Germinal center (tissue), 1 donor: ENCODE measurements at places on chromosomes 2 and 18.

DNA sequence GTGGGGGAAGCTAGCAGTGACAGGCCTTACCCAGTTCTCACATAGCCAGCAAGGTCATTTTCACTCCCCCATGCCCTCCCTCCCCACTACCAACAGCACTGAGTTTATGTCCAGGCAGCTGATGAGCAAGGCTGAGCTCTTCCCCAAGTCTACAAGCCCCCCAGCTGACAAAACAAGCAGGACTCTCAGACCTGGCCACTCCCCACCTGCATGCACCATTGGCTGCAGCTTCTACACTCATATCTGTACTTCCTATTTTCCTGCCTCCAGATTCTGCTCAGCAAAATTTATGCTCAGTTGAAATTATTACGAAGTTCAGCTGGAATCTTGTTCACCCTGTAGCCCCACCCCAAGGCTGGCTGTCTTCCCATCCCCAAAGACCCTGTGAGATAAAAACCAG lies 339.3 kb downstream of the ARL6IP6 start:
- no peak for DNase-seq

GRCh38 chr2:25712455-25712854 lies 39.1 kb upstream of the DTNB start:
- no peak for DNase-seq

DNA sequence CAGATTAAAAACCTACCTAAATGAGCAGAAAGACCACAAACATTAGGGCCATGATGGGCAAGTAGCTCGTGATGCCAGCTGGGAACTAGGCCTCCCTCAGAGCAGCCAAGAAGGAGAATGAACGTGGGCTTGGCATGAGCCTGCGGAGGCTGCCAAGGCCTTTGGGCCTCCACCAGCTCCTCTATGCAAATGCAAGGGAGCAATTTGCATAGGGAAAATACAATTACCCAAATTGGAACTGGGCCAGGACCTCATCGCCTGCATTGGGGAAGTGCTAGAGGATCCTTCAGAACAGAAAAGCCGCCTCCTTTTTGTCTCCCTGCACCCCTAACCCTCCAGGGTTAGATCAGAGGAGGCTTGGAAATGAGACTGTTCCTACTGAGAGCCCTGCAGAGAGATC lies 326.4 kb downstream of the SMAD2 start:
- no peak for DNase-seq

- DNase-seq = no peak
These were observed 201.9 kb upstream of the NT5C1B start for GRCh38 chr2:18791172-18791797.

DNA sequence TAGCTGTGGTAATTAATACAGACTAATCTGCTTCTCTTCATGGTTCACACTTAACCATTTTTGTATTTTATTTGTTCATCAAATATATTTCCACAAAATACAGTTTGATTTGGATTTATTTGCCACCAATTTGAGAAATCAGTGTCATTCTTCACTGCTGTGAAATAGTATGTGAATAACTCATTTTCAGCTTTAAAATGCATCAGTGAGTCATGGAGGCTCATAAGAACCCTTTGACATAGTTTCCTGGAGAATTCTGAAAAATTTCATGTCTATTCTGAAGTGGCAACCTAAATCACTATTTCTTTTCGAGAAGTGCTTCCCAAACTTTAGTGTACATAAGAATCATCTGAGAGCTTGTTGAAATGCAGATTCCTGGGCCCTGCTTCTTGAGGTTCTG lies 1026.7 kb upstream of the ACVR2A start:
- DNase-seq = no peak

- no peak for DNase-seq
These were observed 119.7 kb downstream of the ACOXL start for GRCh38 chr2:110852051-110852450.

GRCh38 chr2:5352286-5352685 lies 339.9 kb upstream of the SOX11 start:
- DNase-seq = no peak

DNA sequence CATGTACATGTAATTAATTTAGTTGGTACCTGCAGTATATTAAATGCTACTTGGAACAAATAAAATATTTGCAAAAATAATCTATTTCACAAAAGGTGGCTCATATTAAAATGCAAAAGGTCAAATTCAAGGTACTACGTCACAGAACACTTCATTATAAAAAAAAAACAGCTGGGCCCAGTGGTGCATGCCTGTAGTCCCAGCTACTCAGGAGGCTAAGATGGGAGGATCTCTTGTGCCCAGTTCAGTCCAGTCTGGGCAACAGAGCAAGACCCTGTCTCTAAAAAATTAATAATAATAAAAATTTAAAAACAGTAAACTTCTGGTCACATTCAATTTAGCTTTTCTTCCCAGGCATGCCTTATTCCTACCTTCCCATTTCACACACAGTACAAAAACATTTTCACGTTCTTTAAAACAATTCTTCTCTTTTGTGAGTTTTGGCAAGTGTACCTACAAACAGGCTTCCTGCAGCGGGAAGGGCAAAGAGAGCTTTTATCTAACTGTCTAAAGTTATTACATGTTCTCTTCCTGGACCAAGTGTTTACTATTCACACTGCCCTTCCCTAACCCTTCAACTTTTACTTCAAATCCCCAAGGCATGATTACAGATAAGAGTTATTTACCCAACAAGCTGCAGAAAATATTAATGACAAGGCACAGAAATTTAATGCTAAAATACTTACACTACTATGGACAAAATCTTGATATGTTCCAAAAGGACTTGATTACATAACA lies 10.7 kb downstream of the BAZ2B start:
- DNase-seq = no peak

DNA sequence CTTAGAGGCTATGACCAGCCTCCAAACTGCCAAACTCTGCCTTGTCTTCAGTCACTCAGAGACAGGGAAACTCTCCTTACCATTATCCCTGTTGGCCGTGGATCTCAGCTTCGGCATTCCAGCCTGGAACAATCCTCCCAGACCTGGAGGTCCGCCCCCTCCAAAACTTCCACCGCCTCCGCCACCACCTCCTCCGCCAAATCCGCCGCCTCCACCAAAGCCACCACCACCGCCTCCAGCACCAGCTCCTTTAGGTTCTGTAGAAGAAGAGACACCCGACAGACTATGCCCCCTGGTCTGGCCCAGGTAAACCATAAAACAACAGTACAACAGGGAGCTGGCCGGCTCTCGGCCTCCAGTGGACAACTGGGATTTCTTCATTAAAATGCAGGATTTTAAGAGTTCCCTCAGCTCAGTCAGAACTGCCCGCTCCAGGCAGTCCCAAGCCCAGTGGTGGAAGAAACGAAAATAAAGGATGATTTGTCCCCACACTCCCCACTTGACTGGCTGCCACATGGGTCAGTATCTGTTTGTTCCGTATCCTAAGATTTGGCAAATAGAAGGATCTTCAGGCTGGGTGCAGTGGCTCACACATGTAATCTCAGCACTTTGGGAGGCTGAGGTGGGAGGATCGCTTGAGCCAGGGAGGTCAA lies 22.4 kb downstream of the WIPF1 start:
- no peak for DNase-seq

DNA sequence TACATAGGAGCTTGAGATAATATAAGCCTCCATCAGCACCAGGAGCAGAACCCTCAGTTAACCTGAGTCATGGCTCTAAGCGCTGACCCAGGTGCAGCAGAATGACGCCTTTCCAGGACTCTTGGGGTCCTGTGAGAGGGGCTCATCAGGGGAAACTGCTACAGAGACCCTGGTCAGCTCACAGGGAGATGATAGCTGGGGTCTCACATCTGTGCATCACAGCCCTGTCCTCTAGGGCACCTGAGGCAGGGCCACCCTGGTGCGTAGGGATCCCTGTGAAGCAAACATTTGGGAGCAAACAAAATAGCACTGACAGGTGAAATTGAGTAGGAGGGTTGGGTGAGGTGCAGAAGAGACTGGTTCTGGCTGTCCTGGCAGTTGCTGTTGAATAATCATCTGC lies 219.2 kb downstream of the SH3RF3 start:
- DNase-seq = no peak

- peak; percentile 21 for DNase-seq
These were observed 32.2 kb downstream of the KIF5C start for GRCh38 chr2:148907085-148907785.

GRCh38 chr2:193695367-193695766 lies 1500.6 kb upstream of the TMEFF2 start:
- no peak for DNase-seq

GRCh38 chr2:3399381-3399780 lies 19.9 kb downstream of the TRAPPC12 start:
- no peak for DNase-seq

- DNase-seq = no peak
These were observed 99.1 kb downstream of the NRP2 start for GRCh38 chr2:205781244-205781931.

- DNase-seq = no peak
These were observed 116.4 kb downstream of the NDUFA10 start for GRCh38 chr2:239908744-239909143.

GRCh38 chr2:231189571-231190495 lies 8.6 kb upstream of the ARMC9 start:
- no peak for DNase-seq

DNA sequence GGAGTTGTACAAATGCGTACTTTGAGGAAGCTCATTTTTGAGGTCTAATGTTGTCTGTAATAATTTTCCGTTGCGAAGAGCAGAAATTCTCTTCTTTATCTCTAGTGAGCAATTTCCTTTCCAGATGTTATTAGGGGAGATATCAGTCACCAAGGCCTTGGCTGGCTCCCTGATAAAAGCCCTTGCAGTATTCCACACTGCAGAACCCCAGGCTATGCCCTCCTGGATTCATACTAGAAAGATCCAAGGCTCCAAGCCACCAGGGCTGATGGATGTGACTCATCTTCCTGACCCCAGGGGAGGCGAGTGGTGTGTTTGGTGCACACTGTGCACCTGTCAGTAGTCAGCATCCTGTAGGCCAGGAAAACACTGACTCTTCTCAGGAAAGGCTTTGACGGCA lies 34.7 kb downstream of the INO80C start:
- no peak for DNase-seq

DNA sequence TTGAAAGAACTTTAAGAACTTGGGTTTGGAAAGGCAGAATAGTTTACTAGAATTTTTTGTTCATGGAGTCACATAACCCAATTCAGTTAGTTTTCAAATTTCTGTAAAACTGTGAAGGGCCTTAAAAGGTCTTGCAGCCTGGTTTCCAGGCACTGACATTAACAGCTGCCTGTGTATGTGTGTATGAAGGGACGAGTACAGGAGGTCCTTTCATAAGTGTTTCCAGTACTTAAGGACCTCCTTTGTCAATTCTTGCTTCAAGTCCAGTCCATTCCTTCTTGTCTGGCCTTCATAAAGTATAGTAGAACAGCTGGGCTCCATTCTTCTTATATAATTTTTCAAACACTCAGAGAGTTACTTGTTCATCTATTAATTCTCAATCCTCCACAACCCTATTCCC lies 136.5 kb downstream of the NR4A2 start:
- DNase-seq = no peak

DNA sequence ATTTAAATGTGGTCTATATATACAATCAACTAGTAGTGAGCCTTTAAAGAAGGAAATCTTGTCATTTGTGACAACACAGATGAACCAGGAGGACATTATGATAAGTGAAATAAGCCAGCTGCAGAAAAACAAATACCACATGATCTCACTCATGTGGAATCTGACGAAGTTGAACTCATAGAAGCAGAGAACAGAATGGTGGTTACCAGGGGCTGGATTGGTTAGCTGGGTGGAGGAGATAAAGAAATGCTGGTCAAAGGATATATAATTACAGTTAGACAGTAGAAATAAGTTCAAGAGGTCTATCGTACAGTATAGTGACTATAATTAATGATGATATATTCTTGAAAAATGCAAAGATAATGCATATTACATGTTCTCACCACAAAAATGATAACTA lies 267.9 kb downstream of the FBXO15 start:
- DNase-seq = no peak

GRCh38 chr2:153230977-153231376 lies 247.6 kb downstream of the RPRM start:
- DNase-seq = no peak

DNA sequence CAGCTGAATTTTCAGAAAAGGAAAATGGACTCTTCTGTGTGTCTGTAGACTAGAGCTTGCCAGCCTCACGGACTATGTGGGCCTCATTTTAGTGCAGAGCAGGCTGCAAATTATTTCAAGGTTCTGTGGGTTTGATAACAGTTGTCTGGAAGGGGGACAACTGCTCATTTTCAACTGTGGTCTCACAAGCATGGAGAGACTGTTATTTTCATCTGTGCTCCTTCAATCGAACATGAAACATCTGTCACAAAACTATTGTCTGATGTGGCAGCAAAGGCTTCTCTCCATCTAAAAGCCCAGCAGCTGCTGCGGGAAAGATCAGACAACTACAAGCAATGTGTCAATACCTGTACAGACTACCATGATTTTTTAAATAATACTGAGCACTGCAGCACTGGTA lies 211.8 kb downstream of the LRRTM4 start:
- no peak for DNase-seq

DNA sequence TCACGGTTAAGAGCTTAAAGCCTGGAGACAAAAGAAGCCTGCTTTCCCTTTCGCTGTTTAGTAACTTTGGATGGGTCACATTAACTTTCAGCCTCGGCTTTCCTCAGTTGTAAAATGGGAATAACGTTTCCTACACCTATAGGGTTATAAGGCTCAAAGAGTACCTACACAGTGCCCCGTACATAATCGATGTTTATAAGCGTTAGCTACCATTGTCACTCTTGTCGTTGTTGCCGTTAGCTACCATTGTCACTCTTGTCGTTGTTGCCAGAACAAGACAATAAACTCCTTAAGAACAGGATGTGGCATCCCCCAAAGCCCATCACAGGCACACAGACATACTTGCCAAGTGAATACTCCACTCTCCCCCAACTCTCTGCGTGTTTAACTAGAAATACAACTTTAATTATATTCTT lies 901 bp upstream of the MFSD6 start:
- DNase-seq = no peak

GRCh38 chr2:178827739-178828485 lies 20.7 kb upstream of the TTN start:
- no peak for DNase-seq

DNA sequence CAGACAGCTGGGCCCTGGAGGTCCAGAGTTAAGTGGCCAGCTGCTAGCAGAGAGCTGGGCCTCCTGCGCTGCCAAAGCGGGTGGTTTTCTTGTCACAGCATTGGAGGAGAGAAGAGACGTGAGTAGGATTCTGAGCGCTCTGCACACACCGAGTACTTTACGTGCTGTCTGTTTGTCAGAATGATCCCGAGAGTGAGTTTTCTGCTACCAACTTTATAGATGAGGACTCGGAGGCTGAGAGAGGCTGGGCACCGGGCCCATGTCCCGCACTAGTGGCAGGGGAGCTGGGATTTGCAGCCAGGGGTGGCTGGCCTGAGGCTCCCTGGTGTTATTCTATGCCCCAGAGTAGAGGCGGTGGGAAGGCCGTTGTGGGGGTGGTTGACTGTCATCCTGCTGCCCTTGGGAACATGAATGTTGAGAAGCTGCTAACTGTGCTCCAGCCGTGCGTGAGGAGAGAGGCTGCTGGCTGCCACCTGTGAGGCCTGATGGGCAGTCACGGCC lies 36.3 kb upstream of the MBP start:
- no peak for DNase-seq

DNA sequence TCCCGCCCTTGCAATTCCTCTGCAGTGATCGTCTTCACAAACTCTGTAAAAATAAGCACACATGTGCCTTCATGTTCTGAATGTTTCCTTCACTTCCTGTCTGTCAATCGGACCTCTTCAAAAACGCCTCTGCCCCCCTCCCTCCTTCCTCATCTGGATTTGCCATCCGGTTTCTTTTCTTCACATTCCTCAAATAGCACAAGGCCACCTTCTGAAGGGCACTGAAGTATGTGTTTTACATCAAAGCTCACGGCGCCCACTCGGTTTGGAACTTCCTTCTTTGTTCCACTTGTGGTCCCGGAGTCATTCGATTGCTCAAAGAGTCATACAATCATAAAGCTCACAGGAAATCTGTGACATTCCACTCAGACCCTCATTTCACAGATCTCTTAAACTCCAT lies 758.1 kb upstream of the SALL3 start:
- no peak for DNase-seq
